ENCODE measurements at places on chromosomes 1 and 21. TPM values are rescaled to one million over a fixed set of nuclear protein-coding genes. Genes with fewer than 3 reads are reported as not detected.

DNA sequence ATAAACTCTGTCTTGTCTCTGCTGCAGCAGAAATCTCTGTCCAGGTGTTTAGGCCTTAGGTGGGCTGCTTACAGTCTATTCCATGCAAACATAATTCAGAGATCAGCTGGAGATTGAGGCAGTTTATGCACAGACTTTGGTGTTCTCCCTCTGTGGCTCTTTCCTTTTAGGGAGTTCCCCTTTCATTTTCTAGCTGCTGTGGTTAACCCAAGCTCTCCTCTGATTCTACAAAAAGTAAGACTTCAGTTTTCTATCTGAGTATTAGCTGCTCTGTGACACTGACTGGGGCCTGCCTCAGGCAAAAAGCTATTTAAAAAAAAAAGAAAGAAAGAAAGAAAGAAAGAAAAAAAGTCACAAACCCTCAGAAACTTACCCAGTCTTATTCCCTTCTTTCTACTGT lies 211.1 kb downstream of the CAMTA1 start:
- H3K4me3 ChIP-seq, result no peak overlapping the region
- no peaks in the 10 kb centered on the region for H3K36me3 ChIP-seq
- H3K4me1 ChIP-seq, result no peaks in the 10 kb centered on the region

NFASC gene
- 10.3 TPM for total RNA-seq

LCE1A gene
- not detected for total RNA-seq

- DNase-seq, result no peak
- no peaks in the 10 kb centered on the region for H3K36me3 ChIP-seq
- no peak overlapping the region for H3K4me3 ChIP-seq
- H3K27me3 ChIP-seq, result no peaks in the 10 kb centered on the region
- no peak overlapping the region for H3K27ac ChIP-seq
These were observed 21.3 kb downstream of the NPR1 start for GRCh38 chr1:153699768-153700167.

MYCL gene
- total RNA-seq, result 0.45 TPM

GRCh38 chr1:22919341-22920025 lies 53.2 kb downstream of the LACTBL1 start:
- H3K27ac ChIP-seq, result no peak overlapping the region
- no peak overlapping the region for H3K4me3 ChIP-seq
- H3K27me3 ChIP-seq, result no peaks in the 10 kb centered on the region
- H3K4me1 ChIP-seq, result no peaks in the 10 kb centered on the region
- no peaks in the 10 kb centered on the region for H3K36me3 ChIP-seq

RABGAP1L gene
- 85.9 TPM for total RNA-seq

GSTM3 gene
- 91.5 TPM for total RNA-seq

FCRL5 gene
- total RNA-seq, result not detected

GRCh38 chr1:74534241-74534640 lies 21.8 kb upstream of the LRRC53 start:
- H3K4me3 ChIP-seq, result no peak overlapping the region
- no peaks in the 10 kb centered on the region for H3K36me3 ChIP-seq
- H3K27me3 ChIP-seq, result no peaks in the 10 kb centered on the region

- no peaks in the 10 kb centered on the region for H3K4me1 ChIP-seq
- H3K27ac ChIP-seq, result no peak overlapping the region
- DNase-seq, result no peak
- H3K4me3 ChIP-seq, result no peak overlapping the region
These were observed 4.9 kb upstream of the OTUD3 start for GRCh38 chr1:19877181-19877750.

- H3K27ac ChIP-seq, result no peak overlapping the region
- H3K36me3 ChIP-seq, result peaks cover 100% of the 10 kb centered on the region
- no peak for DNase-seq
- H3K4me1 ChIP-seq, result peaks cover 6% of the 10 kb centered on the region
- H3K4me3 ChIP-seq, result no peak overlapping the region
These were observed 22.9 kb downstream of the ANGPTL7 start for GRCh38 chr1:11211925-11212587.

DYNLT4 gene
- total RNA-seq, result 1.0 TPM

- no peak overlapping the region for H3K27ac ChIP-seq
- no peaks in the 10 kb centered on the region for H3K4me1 ChIP-seq
- no peak for DNase-seq
- no peak overlapping the region for H3K4me3 ChIP-seq
These were observed 16.5 kb upstream of the PKP1 start for GRCh38 chr1:201266774-201267173.

DNA sequence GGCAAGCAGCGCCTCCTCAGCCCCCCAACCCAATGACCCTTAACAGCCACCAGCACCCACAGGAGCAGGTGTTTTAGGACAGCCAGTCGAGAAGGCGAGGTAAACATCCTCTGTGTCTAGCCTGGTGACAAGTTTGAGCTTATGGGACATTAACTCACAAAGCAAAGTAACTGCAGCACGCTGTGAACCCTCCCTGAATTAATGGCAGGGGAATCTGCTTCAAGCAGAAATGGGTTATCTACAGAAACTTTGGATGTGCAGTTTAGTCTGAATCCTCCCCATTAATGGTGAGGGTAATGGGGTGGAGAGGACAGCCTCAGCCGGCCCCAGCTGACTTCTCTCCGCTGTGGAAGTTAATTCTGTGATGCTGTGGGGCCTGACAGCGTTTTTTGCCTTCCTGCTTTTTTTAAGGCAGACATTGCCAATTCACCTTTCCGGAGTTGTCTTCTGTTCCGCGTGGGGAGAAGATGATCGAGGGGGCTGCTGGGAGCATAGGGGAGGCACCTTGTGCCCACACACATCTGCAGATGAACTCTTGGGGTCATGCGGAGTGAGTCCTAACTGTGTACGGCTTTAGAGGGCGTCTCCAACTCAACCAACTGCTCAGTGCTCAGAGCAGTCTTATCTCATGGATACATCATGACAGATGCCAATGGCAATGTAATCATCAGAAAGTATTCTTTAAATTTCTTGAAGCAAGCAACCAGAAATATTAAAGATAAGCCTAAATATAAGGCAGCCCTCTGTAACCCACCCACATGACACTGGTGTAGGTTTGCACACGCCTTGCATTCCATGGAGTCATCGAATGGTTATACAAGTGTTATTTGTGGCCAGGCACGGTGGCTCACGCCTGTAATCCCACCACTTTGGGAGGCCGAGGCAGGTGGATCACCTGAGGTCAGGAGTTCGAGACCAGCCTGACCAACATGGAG lies 41.0 kb downstream of the POFUT2 start:
- H3K4me3 ChIP-seq, result no peak overlapping the region
- H3K36me3 ChIP-seq, result no peaks in the 10 kb centered on the region
- no peaks in the 10 kb centered on the region for H3K4me1 ChIP-seq
- H3K27ac ChIP-seq, result no peak overlapping the region

FCRL4 gene
- total RNA-seq, result not detected

OR2L5 gene
- not detected for total RNA-seq

DNA sequence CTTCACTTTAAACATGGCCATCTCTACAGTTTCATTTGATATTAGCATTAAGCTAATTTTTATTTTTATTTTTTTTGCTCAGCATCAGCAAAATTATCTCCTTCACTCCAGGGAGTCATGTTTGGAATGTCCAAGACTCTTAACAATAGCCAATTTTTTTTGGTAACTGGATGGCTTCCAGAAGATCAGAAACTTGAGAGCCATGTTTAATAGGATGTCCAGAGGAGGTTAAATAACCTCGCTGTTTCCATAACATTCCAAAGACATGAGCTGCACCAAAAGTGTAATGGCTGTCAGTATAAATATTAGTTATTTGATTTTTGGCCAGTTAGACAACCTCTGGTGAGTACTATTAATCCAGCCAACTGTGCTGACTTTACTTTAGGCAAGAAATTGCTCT lies 80.7 kb downstream of the DNTTIP2 start:
- H3K36me3 ChIP-seq, result no peaks in the 10 kb centered on the region
- no peaks in the 10 kb centered on the region for H3K27me3 ChIP-seq
- H3K4me1 ChIP-seq, result peaks cover 5% of the 10 kb centered on the region
- no peak for DNase-seq
- no peak overlapping the region for H3K4me3 ChIP-seq

GRCh38 chr21:23853796-23854379 lies 1753.4 kb downstream of the MRPL39 start:
- DNase-seq, result no peak
- no peaks in the 10 kb centered on the region for H3K4me1 ChIP-seq
- H3K27me3 ChIP-seq, result peaks cover 9% of the 10 kb centered on the region
- no peaks in the 10 kb centered on the region for H3K36me3 ChIP-seq
- H3K4me3 ChIP-seq, result no peak overlapping the region

- H3K4me1 ChIP-seq, result peaks cover 33% of the 10 kb centered on the region
- no peak overlapping the region for H3K4me3 ChIP-seq
These were observed 1.2 kb upstream of the PIK3C2B start for GRCh38 chr1:204495777-204496176.

MOB3C gene
- total RNA-seq, result 6.9 TPM

DNA sequence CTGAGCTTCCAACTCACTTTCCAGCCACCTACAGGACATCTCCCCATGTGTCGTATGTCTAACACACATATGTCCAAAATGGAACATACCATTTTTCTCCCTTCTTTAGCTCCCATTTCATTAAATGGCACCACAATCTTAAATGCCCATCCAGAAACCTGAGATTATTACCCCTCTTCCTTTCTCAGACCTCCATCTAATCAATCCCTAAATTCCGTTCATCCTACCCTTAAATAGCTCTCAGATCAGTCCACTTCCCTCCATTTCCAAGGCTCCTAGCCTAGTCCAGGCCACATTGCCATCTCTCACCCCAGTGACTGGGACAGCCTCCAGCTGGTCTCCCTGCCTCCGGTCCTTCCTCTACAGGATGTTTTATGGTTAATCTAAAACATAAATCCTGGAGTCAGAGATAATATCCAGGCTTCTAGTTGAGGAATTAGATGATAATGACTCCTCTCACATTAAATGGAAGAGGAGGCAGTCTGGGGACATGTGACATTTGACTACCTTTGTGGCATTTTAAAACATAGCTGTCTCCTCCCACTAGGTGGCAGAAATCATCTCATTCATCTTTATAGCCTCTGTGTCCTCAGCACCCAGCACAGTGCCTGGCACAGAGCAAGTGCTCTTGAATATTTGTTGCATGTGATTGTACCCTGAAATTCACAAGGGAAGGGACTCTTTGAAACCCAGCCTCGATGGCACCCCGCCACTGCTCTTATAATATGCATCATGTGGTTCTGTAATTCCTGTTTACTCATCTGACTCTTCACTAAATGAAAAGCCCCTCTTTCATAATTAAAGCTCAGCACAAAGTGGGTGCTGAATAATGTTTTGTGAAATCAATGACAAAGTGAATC lies 102.3 kb downstream of the TMEM53 start:
- H3K4me3 ChIP-seq, result no peak overlapping the region
- H3K27me3 ChIP-seq, result no peaks in the 10 kb centered on the region
- no peaks in the 10 kb centered on the region for H3K36me3 ChIP-seq
- no peaks in the 10 kb centered on the region for H3K4me1 ChIP-seq

FMOD gene
- total RNA-seq, result 6.4 TPM
